Cortex of kidney (tissue), 1 donor: ENCODE measurements at places on chromosomes 3 and 15.

GRCh38 chr15:68775671-68776476, 44.8 kb downstream of the ANP32A start:
- no peak for DNase-seq

- DNase-seq, result no peak
Observed at GRCh38 chr3:42654331-42655201, 1.1 kb downstream of the ZBTB47 start.

DNA sequence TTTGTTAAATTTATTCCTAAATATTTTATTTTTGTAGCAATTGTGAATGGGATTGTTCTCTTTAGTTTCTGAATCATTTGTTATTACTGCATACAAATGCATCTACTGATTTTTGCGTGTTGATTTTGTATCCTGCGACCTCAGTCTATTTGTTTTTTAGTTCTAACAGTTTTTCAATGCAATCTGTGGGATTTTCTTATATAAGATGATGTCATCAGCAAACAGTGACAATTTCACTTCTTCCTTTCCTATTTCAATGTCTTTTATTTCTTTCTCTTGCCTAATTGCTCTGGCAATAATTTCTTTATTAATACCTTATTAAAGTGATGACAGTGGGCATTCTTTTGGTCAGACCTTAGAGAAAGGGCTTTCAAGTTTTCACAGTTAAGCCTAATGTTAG, 48.0 kb upstream of the CBLB start:
- DNase-seq, result no peak

DNA sequence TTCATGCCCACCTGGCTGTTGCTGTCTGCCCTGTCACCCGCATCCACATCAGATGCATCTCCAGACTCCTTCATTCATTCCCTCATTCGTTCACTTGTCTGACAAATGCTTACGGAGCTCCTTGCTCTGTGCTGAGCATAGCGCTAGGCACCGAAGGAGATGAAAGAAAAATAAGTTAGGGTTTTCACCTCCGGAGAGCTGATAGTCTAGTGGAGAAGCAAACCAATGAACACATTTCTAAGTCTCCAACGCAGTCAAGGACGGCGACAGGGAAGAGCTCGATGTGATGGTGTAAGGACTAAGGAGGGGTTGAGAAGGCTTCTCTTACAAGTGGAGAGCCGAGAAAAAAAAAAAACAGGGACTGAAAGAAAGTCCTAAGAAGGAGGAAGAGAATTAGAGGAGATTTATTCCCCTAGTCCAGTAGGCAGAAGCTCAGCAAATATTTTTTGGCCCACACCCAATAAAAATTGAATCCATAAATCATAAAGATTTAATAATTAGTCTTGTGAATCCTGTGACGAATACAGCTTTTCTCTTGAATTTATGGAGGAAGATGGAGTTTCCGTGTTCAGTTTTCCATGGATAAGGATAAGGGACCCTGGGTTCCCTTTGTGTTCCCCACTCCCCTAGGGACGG, 127.2 kb upstream of the DLG1 start:
- no peak for DNase-seq

DNA sequence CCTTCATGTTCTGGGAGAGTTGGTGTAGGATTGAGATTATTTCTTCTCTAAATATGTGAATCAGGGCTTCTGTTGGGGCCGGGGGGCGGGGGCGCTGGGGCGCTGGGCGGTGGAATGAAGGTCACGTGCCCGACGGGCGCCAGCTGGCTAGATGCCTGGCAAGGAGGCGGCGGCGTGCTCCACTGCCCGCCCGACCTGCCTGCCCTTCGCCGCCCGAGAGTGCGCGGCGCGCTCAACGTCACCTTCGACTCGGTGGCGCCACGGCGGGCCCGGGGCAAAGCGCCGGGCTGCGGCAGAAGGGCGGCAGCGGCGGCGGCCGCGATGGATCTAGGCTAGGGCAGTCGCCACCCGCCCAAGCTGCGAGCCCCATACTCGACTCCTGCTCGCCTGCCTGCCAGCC, 47.0 kb upstream of the LHFPL4 start:
- no peak for DNase-seq

GRCh38 chr15:73891328-73892315, 18.3 kb downstream of the TBC1D21 start:
- no peak for DNase-seq

GRCh38 chr3:34107669-34108068, 309.2 kb downstream of the PDCD6IP start:
- DNase-seq, result no peak
